Esophagus squamous epithelium (tissue), 5 donors: ENCODE measurements at places on chromosomes 5 and 9.

- no peak for DNase-seq
Measured at GRCh38 chr5:175479125-175479881, 943 bp downstream of the SFXN1 start.

DNA sequence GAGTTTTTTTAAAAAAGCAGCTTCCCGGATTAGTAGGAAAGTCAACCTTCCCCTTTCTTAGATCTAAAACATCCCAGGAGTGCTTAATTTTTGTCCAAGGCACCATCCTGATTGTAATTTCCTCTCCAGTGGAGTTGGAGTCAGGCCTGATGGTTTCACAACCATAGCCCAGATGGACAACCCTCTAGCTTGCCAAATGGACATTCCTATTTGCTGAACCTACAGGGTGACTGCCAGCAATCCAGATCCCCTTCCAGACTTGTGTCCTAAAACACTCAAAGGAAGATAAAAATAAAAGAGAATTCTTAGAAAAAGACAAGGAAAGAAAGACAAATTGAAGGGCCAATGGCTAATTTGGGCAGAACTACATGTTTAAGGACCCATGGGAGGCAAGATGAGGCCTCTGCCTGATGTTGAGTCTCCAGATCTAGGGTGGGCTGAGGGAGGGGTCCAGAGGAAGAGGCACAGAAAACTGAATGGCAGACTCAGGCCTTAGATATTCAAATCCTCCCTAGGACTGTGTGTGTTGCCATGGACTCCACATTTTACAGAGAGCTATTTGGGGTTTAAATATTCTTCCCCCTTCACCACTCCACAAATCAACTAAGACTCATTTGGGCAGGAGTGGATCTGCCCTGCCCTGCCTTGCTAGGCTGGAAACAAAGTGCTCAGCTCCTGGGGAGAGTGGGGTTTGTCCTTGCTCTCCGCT, 38.5 kb upstream of the SLC44A1 start:
- no peak for DNase-seq

- DNase-seq: no peak
Measured at GRCh38 chr9:124797343-124798103, 20.6 kb downstream of the OLFML2A start.

GRCh38 chr9:120839146-120839545, 3.6 kb downstream of the PSMD5 start:
- DNase-seq: no peak

GRCh38 chr5:83430130-83431010, 41.2 kb upstream of the VCAN start:
- no peak for DNase-seq

- DNase-seq: no peak
Measured at GRCh38 chr9:2072752-2073405, 57.7 kb downstream of the SMARCA2 start.

- no peak for DNase-seq
Measured at GRCh38 chr9:107155244-107155817, 127.7 kb upstream of the RAD23B start.

GRCh38 chr5:57987552-57987951, 472.3 kb downstream of the PLK2 start:
- DNase-seq: no peak

GRCh38 chr9:108953983-108954574, 19.9 kb downstream of the ABITRAM start:
- no peak for DNase-seq

- DNase-seq: no peak
Measured at GRCh38 chr5:66617991-66618768, 22.0 kb downstream of the MAST4 start.

GRCh38 chr9:115127191-115127817, 9.3 kb upstream of the TNC start:
- no peak for DNase-seq

DNA sequence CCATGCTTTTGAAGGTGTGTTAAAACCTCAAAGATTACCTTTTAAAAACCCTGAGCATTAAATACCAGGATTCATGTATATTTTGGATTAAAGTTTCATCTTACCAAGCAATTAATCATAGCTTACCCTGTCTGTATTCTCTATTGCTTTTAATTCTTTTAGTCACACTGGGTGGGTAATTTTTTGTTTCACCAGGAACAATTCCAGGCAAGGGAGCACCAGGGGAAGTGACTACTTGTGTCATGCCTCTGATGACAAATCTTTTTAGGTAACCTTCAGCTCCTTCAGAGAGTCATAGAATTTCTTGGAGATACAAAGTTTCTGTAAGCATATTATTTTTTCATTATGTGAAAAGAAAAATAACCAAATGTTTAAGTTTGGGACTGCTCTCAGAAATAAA, 33.4 kb upstream of the ANXA1 start:
- DNase-seq: no peak

DNA sequence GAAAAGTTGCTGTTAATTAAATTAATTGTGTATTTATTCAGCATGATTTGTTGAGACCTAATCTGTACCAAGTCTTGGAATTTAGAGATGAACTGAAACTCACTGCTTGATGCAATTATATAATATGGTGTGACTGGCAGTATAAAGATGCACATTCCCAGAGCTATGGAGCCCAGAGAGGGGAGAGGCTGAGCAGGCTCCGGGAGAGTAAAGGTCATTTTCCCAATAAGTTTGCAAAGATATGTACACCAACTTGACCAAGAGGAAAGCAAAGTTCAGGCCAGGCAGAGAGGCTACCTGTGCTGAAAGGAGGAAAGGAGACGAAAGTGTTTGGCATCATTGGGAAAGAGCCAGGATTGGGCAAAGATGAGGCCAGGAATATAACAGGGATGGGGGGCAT, 271.7 kb upstream of the KLF4 start:
- DNase-seq: no peak

GRCh38 chr5:30638899-30639298, 554.6 kb upstream of the CDH6 start:
- DNase-seq: no peak

DNA sequence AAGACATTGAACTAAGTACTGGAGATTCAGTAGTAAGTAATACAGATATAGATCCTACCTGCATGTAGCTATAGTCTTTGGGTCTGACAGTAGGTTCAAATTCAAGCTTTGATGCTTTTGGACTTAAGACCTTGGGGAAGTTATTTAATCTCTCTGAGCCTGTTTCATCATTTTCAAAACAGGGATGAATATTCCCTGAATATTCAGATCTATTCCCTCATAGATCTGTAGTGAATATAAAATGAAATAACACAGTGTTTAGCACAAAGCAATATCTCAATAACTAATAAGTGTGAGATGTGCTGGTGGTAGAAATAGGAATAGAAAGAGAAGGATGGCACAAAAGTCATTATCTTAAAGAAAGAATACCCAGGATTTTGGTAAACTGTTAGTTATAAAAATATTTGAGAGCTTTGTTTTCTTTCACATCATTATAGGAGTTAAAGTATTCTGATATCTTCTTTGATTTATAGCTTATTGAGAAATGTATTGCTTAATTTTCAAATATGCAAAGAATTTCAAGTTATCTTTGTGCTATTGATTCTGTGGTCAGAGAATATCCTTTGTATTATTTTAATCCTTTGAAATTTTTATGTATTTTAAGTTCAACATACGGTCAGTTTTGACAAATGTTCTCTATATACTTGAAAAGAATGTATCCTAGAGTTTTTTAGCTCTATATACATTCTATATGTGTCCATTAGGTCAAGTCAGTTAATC, 11.4 kb upstream of the RANBP3L start:
- DNase-seq: no peak

- DNase-seq: no peak
Measured at GRCh38 chr5:149683964-149684363, 46.1 kb upstream of the PPARGC1B start.

DNA sequence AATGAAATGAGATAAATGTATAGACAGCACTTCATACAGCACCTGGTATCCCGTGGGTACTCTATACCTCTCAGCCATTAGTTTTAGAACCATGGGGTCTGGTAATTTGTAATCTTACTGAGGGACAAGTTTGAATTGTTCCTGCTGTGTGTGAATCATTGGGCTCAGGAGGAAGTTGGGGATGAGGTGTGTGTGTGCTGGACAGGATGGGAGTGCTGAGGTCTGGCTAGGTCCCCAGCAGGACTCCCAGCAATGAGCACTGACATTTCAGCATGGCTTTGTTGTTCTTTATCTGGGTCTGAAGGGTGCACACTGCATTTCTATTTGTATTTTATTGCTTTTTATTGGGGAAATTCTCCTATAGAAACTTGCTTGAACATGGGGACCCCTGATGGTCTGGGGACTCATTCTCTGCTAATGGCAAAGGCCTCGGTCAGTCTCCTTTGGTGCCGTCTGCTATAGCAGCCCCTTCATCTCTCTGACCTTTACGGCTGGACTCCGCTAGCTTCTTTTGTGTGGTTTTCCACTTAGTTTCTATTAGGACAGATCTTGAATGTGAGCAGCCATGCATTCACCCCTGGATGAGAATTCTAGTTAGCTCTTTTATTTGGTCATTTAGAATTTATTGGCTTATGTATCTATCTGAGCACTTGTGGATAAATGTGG, 98.1 kb downstream of the SREK1 start:
- DNase-seq: no peak

DNA sequence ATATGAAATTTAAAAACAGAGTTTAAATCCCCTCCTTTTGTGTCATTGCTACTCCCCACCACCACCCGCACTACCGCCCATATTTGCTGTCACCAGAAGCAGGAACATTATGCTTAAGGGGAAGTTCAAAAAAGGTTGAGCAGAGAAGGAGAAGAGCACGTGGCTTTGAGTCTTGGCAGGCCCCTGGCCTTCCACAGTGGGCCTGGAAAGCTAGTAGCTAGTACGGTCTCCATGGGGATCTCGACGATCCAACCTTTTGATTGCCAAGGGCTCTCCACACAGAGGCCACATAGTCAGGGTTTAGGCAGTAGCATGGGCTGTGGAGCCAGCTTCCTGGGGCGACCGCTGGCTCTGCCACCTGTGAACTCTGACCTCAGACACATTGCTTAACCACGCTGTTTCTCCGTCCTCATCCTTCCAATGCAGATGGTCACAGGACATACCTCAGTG, 90.1 kb downstream of the GOLPH3 start:
- no peak for DNase-seq

DNA sequence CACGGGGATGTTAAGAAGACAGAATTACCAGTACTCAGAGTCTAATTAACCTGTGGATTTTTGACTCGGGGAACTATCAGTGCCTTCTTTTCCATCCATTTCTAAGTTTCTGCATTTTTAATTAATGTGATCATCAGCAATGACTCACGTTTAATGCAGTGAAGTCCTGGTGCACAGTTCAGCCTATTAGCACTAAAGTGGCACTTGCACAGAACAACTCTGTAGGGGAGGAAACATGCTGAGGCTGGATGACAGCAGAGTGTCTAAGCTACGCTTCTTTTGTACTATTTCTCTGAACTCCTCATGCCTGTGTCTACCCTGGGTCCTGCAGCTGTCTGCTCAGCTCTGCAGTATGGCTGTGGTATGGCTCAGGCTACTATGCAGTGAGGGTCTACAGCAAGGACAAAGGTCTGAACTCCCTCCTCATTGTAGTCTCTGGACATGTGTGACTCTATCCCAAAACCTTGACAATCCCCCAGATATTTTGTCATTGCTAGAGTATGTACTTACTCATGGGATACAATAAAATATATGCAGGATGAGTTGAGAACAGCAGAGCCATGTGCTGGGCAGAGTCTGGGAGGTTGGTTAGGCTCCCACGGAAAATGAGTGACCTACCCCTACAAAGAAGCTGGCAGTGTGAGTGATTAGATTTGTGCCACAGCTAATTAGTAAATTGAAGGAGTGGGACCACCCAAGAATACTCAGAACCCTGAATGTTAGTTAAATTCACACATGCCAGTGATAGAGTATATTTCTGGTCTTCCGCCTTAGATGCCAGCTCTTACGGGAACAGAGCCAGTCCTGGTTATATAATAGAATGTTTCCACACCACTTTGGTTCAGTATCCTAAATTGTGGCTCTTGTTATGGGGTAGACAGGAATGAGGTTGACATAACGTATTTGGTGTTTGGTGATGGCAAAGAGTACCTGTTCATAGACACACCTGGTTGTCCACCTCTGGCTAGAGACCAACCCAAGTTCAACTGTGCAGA, 148.0 kb downstream of the GHR start:
- no peak for DNase-seq

GRCh38 chr5:7391814-7392692, 3.9 kb upstream of the ADCY2 start:
- DNase-seq: no peak

- DNase-seq: no peak
Measured at GRCh38 chr9:136648751-136649150, 14.0 kb upstream of the EGFL7 start.

DNA sequence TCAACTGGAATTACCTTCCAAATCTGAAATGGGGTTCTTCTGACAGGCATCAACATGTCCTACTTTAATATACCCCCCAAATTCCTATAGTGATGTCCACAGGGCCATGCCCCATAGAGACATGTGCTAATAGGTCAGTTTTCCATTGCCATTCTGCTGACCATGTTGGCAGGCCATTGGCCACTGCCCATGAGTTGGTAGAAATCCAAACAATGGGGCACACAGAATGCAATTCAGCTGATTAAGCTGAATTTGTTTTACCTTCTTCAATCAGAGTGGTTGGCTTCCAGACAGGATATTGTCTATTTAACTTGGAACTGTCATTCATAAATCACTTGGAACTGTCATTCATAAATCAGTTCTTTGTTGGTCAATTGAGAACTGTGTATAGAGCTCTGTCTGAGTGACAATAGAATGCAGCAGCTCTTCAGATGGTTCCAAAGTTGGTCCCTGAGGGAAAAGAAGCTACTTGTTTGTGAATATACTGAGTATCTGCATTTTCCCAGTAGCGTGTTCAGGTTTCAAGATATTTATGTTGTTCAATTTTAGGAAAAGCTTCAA, 336.9 kb downstream of the DRD1 start:
- DNase-seq: no peak

GRCh38 chr5:55918087-55919035, 67.2 kb downstream of the IL31RA start:
- DNase-seq: no peak

DNA sequence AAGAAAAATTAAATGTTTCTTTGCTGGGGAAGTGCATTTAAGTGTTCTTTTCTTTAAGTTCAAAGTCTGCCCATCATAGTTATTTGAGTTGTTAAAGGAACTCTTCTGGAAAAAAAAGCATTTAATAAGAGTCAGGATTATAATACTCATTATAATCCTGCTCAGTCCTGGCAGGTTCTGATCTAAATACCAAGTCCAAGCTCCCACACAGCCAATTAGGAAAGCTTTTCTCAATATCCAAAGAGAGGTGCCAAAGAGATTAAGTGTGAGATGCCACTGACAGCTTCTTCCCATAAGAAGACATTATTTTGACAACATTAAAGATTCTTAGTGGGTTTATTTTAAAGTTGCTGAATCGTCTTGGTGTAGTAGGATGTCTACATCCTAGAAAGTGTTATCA, 235.2 kb upstream of the DAB2 start:
- no peak for DNase-seq

- DNase-seq: no peak
Measured at GRCh38 chr5:58156973-58157701, 302.7 kb downstream of the PLK2 start.

- DNase-seq: no peak
Measured at GRCh38 chr9:105141146-105141975, 103.1 kb upstream of the SLC44A1 start.

DNA sequence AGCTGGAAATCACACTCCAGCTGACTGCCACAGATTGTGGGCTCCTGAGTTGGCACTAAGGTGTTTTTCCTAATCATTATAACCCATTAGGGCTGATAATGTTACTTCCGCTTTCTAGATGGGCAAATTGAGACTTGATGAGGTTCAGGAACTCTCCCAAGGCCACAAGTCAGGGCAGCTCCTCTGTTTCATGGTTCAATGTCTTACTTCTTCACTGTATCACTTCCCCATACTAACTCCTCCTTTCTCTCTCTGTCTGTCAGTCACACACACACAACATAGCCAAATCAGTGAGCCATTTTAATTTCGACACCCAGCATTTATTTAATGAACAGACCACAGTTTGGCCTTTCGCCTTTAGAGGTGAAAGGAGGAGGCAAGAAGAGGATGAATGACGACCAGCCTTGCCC, 17.8 kb upstream of the TRAF1 start:
- no peak for DNase-seq
